ENCODE measurements at places on chromosomes 5 and 9.

DNA sequence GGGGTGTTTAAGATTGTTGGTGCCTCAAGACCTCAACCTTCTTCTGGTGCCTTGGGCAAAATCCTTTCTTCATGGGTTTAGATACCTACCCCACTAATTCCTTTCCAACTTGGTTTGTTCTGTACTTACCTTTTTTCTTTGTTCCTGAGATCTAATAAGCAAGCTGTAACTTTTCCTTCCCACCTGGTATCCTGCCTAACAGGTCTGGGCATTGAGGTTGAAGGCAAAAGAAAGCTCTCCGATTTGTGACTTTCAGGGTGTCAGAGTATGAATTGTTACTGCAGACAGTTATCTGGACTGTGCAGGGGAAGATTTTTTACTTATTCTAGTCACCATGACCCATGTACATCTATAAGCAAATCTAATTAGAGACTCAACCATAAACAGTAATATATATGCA is 162.6 kb upstream of the DMRT1 start:
- DNase-seq = no peak

DNA sequence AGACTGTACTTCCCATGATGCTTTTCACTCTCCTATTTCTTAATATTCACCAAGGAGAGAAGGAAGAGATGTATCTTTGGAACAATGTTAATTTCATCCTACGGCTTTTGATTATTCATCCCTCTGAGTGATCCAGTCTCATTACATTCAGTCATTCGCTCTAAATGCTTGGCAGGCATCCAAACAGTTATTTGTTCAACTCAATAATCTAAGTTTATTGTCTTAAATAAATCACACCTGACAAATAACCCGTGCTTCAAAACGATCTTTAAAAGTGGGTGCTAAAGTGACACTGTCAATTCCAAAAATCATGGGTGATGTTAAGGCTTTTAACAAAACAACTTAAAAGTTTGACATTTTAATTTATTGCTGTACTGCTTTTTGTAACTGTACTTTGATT is 233.1 kb downstream of the RASEF start:
- DNase-seq = no peak

- no peak for DNase-seq
Measured at GRCh38 chr5:159411115-159411514, 80.8 kb upstream of the IL12B start.

DNA sequence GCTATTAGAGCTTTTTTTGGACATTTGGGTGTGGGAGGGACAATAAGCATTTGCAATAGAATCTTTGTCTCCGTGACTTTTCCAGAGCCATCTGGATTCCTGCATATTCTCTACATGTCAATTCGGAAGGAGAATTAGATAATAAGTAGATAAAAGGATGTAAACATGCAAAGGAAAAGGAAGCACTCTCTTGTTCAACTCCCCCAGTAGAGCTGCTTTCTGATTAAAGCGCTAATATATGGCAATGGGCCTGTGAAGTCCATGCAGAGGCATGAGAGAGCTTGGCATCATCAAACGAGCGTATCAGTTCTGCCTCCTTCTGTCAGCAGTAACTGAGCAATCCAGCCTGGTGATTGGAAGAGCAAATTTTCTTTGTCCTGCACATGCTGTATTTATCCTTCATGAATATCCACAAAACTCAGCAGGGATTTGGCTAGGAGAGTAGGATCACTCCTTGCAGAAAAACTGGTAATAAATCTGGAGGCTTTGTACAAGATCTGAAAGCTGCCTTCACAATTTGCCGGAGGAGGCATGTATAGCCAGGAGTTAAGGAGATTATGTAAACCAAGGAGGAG is 1752.9 kb downstream of the MAT2B start:
- no peak for DNase-seq

DNA sequence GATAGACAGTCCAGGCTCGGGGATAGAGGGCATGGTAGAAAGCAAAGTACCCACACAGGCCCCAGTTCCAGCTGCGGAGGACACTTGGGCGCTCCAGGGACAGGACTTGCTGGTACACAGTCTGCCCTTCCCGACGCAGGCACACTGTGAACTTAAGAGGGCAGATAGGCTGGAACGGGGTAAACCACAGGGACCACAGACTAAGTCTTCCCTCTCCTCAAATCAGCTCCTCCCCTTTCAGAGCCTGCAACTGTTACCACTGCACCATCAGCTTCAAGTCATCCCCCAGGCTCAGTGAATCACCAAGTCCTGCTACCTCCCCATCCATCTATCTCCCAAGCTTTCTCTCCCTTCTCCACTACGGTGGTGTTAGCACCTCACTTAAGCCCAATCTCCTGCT is 7.3 kb downstream of the GBA2 start:
- no peak for DNase-seq

DNA sequence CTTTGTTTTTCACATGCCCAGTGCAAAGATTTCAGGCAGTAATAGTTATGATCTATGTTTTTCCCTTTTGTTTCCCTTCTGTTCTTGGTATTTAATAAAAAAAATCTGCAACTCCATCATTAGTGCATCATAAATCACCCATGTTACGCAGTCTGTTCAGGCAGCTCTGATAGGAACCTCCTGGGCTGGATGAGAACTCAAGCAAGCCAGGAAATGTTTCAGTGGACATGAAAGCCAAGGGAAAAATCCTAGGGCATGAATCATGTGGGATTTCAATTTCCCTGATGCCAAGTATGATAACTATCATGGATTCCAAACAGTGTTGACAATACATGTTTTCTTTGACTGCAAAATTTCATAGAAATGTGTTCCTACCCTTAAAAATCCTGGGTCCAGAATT is 119.7 kb upstream of the TARS1 start:
- no peak for DNase-seq

DNA sequence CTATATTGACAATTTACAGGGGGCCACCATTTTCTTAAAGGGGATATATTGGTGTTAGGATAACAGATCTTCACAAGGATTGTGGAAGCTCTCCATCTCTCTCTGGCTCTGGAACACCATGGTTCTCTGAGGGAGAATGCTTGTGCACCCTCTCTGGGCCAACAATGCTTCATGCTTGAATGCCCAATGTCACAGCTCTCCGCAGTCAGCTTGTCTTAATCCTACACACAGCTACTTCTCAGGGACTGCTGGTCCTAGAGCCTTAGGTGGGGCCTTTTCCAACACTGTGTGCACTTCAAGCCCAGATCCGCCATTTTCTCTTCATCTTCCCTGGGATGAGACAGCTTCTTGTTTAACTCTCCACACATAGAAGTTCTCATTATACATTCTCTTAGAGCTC is 6.9 kb upstream of the PDLIM4 start:
- DNase-seq = no peak

DNA sequence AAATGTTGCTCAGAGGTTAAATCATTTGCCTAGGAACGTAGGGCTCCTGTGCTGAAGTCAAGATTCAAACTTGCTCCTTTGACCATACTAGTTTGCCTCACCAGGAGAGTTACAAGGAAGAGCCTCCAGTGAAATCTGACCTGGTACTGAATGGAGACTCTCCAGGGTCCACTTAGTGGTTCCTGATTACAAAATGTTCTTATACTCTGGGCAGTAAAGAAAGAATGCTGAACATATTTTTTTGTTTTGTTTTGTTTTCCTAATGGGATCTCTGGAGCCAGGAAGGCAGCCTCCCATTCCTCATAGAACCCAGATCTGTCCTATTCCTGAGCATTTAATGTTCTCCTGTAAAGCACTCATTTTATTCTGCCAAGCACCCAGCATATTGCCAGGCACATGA is 256.5 kb upstream of the CLINT1 start:
- no peak for DNase-seq

GRCh38 chr5:172802567-172803176 is 31.4 kb upstream of the ERGIC1 start:
- no peak for DNase-seq

DNA sequence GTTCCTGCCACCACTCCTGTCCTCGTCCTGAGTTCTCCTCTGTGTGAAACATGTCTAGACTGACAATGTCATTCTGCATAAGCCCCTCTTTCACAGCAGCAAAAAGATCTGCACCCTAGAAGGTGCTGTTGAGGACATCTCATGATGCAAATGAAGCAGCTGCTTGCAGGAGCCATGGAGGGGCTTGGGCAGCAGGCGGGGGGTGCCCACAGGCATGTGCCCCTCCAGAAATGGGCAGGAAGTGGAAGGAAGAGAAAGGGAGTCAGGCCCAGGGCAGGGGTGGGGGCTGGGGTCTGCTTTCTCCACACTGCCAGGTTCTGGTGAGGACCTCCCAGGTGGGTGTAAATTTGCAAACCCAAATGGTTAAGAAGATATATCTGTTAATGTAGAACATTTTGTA is 54.5 kb upstream of the KCNMB1 start:
- DNase-seq = no peak

DNA sequence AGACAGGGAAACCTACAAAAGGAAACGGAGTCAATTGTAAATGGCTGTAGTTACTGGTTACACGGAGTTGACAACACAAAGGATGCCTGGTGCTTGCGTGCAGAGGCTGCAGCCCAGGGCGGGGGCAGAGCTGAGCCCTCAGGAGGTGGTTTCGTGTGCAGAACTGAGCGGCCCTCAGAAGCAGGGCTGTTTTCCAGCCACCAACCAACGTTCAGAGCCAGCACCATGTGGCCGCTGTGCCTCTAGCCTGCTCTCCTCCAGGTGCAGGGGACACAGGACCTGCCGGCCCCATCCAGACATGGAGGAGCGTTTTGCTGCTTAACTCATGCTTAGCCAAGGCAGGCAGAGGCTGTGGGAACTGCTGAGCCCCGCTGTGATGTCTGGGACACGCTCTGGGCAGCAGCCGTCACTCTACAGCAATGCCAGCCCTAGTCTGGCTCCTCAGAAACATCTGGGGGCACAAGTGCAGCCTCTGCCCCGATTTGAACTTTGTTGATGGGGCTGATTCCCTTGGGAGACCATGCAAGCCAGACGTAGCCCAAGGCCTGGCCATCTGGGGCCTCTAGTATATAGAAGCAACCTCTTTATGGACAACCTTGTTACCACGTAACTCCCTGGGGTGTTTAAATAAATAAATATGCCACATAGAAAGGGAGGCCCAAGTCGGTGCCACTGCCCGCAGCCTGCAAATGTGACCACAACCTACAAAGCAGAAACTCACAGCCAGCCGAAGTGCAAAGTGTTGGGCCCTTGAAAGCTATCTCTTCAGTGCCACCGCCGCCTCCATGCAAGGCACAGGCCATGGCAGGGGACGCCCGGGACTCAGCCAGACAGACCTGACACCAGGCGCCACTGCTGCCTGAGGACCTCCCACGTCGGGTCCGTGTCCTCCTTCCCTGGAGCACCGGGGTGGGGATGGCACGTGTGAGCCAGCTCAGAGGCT is 42.1 kb downstream of the NKD2 start:
- no peak for DNase-seq

- DNase-seq = peak; percentile 16
Measured at GRCh38 chr9:785997-786396, 55.5 kb upstream of the DMRT1 start.

DNA sequence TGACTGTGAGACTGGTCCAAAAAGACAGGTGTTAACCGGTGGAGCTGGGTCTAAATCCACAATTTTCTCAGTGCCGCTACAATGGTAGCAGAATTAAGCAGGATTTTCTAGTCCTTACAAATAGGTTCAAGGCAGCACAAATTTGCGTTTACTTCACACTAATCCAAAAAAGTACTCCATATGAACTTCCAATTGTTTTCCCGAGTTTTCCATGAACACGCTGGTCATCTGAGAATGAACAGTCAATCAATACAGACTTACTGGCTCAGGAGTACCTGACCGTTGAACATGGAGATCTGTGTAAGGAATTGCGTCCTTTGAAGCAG is 709 bp downstream of the SLC35D2 start:
- no peak for DNase-seq
